Neural crest cell (in vitro differentiated cells): ENCODE measurements at places on chromosomes 3 and 15. TPM values are rescaled to one million over a fixed set of nuclear protein-coding genes. Genes with fewer than 3 reads are reported as not detected.
A peak's percentile ranks its signal among the peaks of the same experiment; 100 is the strongest.

- H3K4me1 ChIP-seq = peaks cover 2% of the 10 kb centered on the region
- H3K27me3 ChIP-seq = no peaks in the 10 kb centered on the region
- H3K4me3 ChIP-seq = no peak overlapping the region
- no peak for DNase-seq
- H3K36me3 ChIP-seq = no peaks in the 10 kb centered on the region
These were observed 44.8 kb upstream of the SPSB4 start for GRCh38 chr3:141006344-141006743.

Gene ITPKA
- 1.3 and 1.5 TPM in 2 replicates for total RNA-seq

- H3K4me1 ChIP-seq = peaks cover 40% of the 10 kb centered on the region
- no peaks in the 10 kb centered on the region for H3K27me3 ChIP-seq
- H3K27ac ChIP-seq = peak overlapping the region; percentile 83
- H3K36me3 ChIP-seq = peaks cover 25% of the 10 kb centered on the region
- no peak overlapping the region for H3K4me3 ChIP-seq
These were observed 849 bp downstream of the TRAK1 start for GRCh38 chr3:42092006-42092405.

Gene SELENOS
- 37.8 and 42.1 TPM in 2 replicates for total RNA-seq

DNA sequence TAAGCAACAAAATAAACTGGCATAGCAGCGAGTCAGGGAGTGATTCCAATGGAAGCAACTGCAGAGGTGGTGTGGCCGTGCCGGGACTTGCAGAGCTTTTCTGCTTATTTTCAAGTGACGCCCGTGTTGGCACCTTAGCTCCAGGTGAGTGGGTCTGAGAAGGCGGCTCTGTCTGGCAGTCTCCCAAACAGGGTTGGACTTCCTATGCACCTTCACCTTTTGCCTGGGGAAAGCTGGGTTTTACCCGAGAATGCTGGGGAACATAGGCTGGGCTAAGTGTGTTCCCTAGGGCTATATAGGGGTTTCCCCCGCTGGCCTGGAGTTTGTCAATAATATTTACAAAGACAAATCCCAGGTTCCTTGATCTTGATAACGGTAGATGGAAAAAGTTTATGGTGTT is 179.9 kb upstream of the TBL1XR1 start:
- no peak overlapping the region for H3K27ac ChIP-seq
- H3K4me3 ChIP-seq = no peak overlapping the region
- peaks cover 8% of the 10 kb centered on the region for H3K4me1 ChIP-seq
- H3K27me3 ChIP-seq = no peaks in the 10 kb centered on the region
- H3K36me3 ChIP-seq = peaks cover 8% of the 10 kb centered on the region

DNA sequence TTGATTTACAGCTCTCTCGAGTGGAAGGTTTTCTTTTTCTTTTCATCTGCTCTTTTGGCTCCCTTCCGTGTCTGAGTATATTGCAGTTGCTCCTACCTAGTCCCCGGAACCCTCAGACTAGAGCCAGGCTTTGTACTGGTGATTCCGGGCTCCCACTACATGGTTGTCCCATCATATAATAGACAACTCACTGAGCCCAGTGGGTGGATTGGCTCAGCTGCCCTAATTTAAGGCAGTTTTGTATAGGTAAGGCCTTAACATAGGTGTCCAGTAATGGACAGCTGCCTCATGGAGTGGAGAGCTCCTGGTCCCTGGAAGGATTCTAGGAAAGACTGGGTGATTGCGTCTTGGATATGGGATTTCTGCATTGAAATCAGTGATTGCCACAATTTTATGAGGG is 58.0 kb downstream of the KY start:
- H3K4me1 ChIP-seq = no peaks in the 10 kb centered on the region
- H3K27ac ChIP-seq = no peak overlapping the region
- no peak for DNase-seq
- H3K27me3 ChIP-seq = no peaks in the 10 kb centered on the region

- H3K4me1 ChIP-seq = peaks cover 26% of the 10 kb centered on the region
- no peak overlapping the region for H3K4me3 ChIP-seq
- peaks cover 3% of the 10 kb centered on the region for H3K27me3 ChIP-seq
- DNase-seq = no peak
- H3K27ac ChIP-seq = no peak overlapping the region
These were observed 28.8 kb upstream of the RYK start for GRCh38 chr3:134279466-134279865.

- peak overlapping the region; percentile 3 for H3K27ac ChIP-seq
- no peak for DNase-seq
- H3K27me3 ChIP-seq = peaks cover 38% of the 10 kb centered on the region
- no peaks in the 10 kb centered on the region for H3K36me3 ChIP-seq
- H3K4me1 ChIP-seq = peaks cover 39% of the 10 kb centered on the region
- peak overlapping the region; percentile 88 for H3K4me3 ChIP-seq
These were observed 831 bp upstream of the ROBO2 start for GRCh38 chr3:77038930-77039605.

- H3K27ac ChIP-seq = no peak overlapping the region
- DNase-seq = no peak
- H3K36me3 ChIP-seq = no peaks in the 10 kb centered on the region
- H3K27me3 ChIP-seq = no peaks in the 10 kb centered on the region
- no peaks in the 10 kb centered on the region for H3K4me1 ChIP-seq
These were observed 215.4 kb downstream of the UACA start for GRCh38 chr15:70547846-70548487.

Gene CEMIP
- 0.30 and 0.33 TPM in 2 replicates for total RNA-seq

DNA sequence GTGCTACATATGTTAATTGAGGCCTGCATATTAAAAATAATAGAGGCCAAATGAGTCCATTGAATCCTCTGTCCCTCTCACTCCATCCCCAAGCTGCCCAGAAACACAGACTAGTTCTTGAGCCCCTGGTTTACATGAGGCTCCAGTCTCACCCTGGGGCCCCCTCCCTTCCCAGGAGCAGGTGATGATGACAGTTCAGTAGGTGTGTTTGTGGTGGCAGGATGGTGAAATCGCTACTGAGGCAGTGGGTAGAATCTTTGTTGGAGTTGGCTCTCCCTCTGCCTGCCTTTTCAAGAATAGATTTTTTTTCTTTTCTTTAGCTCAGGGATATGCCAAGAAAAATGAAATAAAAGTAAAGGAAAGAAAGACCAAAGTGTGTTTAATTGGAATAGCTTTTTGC is 288.7 kb downstream of the EPHB1 start:
- no peaks in the 10 kb centered on the region for H3K4me1 ChIP-seq
- H3K27me3 ChIP-seq = no peaks in the 10 kb centered on the region
- DNase-seq = no peak
- no peaks in the 10 kb centered on the region for H3K36me3 ChIP-seq

- H3K27me3 ChIP-seq = peaks cover 4% of the 10 kb centered on the region
- H3K4me1 ChIP-seq = peaks cover 17% of the 10 kb centered on the region
- no peak for DNase-seq
These were observed 171.1 kb upstream of the ICE2 start for GRCh38 chr15:60649845-60650548.

DNA sequence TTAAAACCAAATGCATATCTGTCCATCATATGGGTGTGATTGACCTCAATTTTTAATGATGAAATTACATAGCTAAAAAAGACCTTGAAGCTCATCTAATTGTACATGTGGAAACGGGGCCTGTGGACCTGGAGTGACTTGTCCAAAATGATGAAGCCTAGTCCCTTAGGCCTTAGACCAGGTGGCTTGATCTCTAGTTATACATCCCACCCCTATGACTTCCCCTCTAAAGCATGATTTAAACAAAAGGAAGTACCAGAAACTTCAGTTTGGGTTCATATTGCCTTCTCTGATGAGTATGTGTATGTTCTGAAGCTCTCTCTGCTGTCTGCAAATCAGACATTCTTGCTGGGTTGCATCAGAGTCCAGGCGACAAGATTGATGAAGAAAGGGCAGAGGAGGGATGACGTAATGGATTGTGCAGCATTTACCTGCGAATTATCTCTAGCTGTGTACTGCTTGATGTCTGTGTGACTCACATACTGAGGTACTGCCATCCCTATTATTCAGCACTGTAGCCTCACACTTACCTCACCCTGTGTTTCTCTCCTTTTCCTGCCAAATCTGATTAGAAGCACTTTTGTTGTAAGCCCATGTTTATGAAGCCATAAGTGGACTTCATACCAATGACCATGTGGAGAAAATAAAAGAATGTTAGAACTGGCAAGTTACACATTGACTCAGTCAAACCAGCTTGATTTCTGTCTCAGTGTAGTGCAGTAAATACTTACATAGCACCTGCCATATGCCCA is 111.5 kb downstream of the FILIP1L start:
- H3K4me1 ChIP-seq = no peaks in the 10 kb centered on the region
- peak overlapping the region; percentile 44 for H3K27ac ChIP-seq
- no peak for DNase-seq
- peaks cover 2% of the 10 kb centered on the region for H3K36me3 ChIP-seq
- no peaks in the 10 kb centered on the region for H3K27me3 ChIP-seq

Gene ANKRD63
- total RNA-seq = not detected in 2 replicates

DNA sequence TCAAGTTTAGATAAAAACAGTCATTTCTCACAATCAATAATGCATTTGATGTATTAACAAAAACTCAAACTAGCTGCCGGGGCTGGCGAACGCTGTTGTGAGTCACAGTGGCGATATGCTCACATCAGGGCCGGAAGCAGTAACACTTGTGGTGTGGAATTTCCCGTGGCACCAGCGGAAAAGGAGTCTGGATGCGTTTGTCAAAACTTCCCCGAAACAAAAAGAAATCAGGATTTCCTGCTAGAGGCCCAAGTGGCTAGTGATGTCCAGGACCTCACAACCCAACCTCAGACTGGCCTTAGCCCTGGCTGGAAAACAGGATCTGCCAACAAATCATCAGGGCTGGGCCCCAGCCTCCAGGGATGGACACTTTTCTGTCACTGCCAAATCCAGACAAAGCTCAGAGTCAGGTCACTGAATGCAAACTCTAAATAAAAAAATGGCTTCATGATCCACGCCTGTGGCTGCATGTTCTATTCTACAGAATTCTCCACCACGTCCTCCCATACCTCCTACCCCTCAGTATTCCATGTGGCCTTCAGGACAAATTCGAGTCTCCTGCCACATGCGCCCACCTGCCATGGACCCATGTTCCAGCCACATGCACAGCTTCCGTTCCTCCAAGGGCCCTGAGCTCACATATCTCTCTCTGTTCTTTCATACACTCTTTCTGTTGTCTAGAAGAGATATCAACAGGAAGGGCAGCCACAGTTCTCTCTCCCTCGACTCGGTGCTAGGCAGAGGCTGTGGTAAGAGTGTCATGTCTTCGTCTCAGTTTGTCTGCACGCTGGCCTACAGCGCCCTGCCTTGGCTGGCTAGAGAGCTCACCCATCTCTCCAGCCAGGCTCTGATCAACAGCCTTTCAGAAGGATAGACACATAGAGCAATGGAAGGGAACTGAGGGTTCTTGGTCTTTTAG is 35.4 kb downstream of the EHD4 start:
- H3K27me3 ChIP-seq = no peaks in the 10 kb centered on the region
- H3K27ac ChIP-seq = no peak overlapping the region
- no peak for DNase-seq

GRCh38 chr3:6605227-6605626 is 255.7 kb upstream of the GRM7 start:
- H3K36me3 ChIP-seq = no peaks in the 10 kb centered on the region
- no peak for DNase-seq
- no peaks in the 10 kb centered on the region for H3K27me3 ChIP-seq
- H3K27ac ChIP-seq = no peak overlapping the region

DNA sequence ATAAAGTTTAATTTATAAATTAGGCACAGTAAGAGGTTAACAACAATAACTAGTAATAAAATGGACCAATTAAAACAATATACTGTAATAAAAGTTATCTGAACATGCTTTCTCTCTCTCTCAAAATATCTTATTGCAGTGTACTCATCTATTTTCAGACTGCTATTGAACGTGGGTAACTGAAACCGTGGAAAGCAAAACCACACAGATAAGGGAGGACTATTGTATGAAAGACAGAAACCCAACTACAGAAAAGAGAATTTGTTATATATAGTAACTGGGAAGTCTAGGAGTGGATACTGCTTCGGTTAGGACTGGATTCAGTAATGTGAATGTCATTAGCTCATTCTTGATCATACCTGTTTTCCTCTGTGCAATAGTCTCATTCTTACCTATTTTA is 119.3 kb upstream of the DAZL start:
- H3K27ac ChIP-seq = no peak overlapping the region
- no peak for DNase-seq
- no peak overlapping the region for H3K4me3 ChIP-seq
- H3K27me3 ChIP-seq = no peaks in the 10 kb centered on the region

GRCh38 chr3:47485812-47486211 is 10.1 kb upstream of the SCAP start:
- no peak overlapping the region for H3K27ac ChIP-seq
- peaks cover 4% of the 10 kb centered on the region for H3K36me3 ChIP-seq
- no peak for DNase-seq
- peaks cover 14% of the 10 kb centered on the region for H3K4me1 ChIP-seq

Gene GTF2A2
- total RNA-seq = 125 and 143 TPM in 2 replicates

Gene RPUSD2
- 16.0 and 16.9 TPM in 2 replicates for total RNA-seq

Gene TGM5
- not detected in 2 replicates for total RNA-seq

Gene NANOGP8
- 0.34 TPM in 1 of 2 replicates, not detected in the other for total RNA-seq

DNA sequence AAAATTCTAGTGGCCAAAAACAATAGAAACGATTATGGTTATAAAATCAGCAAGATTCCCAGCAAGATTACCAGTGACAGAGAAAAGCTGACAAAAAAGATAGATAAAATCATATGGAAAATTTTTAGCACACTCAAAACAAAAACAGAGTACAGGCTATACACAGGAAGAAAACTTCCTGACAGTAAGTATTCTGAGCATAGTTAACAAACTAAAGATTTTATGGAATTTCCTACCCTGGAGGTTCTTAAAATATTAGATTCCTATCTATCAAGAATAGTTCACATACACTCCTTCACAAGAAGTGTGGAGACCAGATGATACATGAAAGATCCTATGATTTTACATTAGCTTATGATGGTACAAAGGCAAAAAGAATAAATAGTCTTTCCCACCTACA is 50.8 kb downstream of the ZNF148 start:
- no peaks in the 10 kb centered on the region for H3K4me1 ChIP-seq
- no peak overlapping the region for H3K4me3 ChIP-seq
- H3K36me3 ChIP-seq = peaks cover 7% of the 10 kb centered on the region
